Foreskin keratinocyte (primary cell): ENCODE measurements at places on chromosomes 4 and X. TPM values are rescaled to one million over a fixed set of nuclear protein-coding genes. Genes with fewer than 3 reads are reported as not detected.

ARHGEF38 gene
- polyA plus RNA-seq: not detected in 2 replicates

SPRY1 gene
- 0.34 and 1.2 TPM in 2 replicates for polyA plus RNA-seq

RBM46 gene
- not detected in 2 replicates for polyA plus RNA-seq

G3BP2 gene
- 29.9 and 36.2 TPM in 2 replicates for polyA plus RNA-seq

TENM3 gene
- 2.4 and 2.7 TPM in 2 replicates for polyA plus RNA-seq

- DNase-seq: no peak
These were observed 139.5 kb downstream of the PDLIM5 start for GRCh38 chr4:94591289-94591688.

- no peak for DNase-seq
These were observed 72.2 kb upstream of the MXD4 start for GRCh38 chr4:2333916-2334644.

DNA sequence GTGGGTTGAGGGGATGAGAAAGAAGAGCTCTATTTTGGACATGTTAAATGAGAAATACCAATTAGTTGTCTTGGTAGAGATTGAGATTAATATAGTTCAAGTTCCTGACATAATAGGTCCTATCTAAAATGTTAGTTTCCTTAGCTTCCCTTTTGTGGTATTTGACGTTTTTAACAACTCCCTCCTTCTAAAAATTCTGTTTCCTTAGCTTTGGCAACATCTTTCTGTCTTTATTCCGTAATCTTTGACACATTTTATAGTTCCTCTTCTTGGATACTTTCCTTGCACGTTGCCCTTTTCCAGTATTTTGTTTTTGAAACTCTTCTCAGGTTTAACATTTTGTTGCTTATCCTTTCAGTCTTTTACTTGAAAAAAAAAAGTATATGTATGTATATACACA is 36.9 kb downstream of the LAMTOR3 start:
- DNase-seq: no peak

- no peak for DNase-seq
These were observed 9.5 kb downstream of the CLCN4 start for GRCh38 chrX:10166248-10166716.

GRCh38 chrX:56975611-56976010 is 19.7 kb downstream of the SPIN3 start:
- no peak for DNase-seq

GRCh38 chr4:25101836-25102235 is 58.4 kb downstream of the SEPSECS start:
- DNase-seq: no peak

GRCh38 chr4:100679926-100680325 is 162.1 kb upstream of the EMCN start:
- DNase-seq: no peak

DNA sequence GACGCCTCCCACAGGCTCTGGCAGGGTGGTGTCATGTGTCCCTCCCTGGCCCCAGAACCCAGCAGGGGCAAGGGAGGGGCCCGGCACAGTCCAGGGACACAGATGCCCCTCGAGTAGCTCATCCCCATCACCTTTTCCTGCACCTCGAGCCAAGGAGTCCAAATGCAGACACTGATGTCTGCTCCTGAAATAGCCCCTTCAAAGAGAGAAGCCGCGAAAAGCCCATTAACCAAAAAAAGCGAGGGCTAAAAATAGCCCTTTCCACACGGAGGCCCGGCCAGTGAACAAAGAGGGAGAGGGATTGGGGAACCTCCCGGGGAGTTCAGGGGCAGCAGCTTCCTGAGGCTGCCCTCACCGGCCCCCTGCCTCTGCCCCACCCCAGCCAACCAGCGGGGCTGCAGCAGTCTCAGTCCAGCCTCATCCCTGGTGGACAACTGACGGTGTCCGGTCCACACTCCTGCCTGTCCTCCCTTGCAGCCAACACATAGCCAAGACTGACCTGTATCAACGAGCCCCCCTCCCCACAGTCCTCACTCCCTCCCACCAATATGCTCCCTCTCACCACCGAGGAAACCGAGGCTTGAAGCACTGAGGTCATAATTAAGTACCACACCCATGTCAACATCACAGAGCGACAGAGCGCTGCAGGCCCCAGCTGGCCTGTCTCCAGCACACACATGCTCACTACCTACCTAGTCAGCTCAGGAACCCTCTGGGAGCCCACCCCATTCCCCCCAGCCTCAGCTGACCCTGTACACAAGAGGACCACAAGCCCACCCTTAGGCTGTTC is 23.9 kb downstream of the WDR1 start:
- DNase-seq: no peak

- DNase-seq: no peak
These were observed 64.6 kb downstream of the ENPEP start for GRCh38 chr4:110540581-110540980.

- DNase-seq: peak; percentile 33
These were observed 299.1 kb upstream of the ANKRD50 start for GRCh38 chr4:125011646-125012045.

DNA sequence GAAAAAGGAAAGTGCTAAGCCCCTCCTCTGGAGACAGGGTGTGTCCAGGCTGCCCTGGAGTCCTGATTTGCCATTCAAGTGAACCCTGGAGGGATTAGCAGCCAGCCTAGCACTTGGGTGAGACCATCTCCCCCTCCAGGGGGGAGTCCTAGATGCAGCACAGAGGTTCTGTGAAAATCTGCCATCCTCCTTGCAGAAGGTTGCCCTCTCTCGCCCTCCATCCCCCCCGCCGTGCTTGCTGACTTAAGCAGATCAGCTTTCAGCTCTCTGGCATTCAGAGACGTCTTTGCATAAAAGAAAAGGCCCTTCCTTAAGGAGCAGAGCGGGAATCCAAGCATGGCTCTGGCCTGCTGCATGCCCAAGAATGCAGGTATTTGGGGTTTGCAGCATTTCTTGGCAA is 102.1 kb upstream of the SCML1 start:
- no peak for DNase-seq

- DNase-seq: peak; percentile 92
These were observed 89.8 kb downstream of the EMCN start for GRCh38 chr4:100428051-100428450.

DNA sequence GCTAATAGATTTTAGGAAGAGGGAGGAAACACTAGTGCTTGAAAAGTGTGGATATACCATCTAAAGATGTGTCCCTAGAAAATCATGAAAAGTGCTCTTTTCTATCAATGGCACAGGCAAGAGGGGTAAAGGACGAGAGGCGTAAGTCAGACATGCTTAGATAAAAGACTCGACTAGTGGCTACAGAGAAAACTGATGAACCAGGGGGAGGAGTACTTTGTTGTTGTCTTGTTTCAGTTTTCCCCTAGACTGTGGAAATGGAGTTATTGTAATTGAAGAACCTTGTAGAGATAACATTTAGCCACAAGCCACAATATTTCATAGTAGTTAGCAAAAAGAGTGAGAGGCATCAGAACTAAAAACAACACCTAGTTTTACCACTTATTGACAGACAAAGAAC is 21.4 kb downstream of the GALNTL6 start:
- no peak for DNase-seq

DNA sequence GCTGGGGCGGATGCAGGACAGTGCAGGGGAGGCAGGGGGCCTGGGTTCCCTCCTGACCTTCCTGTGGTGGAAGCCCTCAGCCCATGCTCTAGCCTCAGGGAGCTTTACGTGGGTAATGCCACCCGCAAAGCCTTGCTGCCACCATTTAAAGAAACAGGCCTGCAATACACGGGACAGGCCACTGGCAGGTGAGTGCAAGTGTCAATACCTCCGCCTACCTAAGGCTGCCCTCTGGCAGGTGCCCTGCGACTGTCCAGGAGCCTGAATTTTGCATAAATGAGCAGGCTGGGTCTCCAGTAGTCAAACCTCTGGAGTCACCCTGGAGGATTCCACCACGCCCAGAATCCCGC is 5.9 kb downstream of the CRMP1 start:
- no peak for DNase-seq

DNA sequence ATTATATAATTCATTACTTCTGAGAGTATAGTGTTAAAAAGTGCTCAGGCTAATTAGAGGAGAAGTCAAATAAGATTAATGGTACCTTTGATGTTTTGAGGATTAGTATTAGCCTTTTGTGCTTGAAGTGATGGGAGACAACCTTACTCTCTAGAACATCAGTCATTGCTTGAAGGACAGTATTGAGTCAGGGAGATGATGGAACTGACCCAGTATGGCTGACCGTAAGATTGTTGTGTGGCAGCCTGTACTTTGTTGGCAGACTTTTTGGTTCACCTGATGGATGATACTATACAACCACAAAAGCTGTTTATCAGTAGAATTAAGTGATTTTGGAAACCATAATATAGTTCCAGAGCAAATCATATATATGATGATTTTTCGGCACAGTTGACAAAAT is 9.9 kb downstream of the OGT start:
- no peak for DNase-seq

DNA sequence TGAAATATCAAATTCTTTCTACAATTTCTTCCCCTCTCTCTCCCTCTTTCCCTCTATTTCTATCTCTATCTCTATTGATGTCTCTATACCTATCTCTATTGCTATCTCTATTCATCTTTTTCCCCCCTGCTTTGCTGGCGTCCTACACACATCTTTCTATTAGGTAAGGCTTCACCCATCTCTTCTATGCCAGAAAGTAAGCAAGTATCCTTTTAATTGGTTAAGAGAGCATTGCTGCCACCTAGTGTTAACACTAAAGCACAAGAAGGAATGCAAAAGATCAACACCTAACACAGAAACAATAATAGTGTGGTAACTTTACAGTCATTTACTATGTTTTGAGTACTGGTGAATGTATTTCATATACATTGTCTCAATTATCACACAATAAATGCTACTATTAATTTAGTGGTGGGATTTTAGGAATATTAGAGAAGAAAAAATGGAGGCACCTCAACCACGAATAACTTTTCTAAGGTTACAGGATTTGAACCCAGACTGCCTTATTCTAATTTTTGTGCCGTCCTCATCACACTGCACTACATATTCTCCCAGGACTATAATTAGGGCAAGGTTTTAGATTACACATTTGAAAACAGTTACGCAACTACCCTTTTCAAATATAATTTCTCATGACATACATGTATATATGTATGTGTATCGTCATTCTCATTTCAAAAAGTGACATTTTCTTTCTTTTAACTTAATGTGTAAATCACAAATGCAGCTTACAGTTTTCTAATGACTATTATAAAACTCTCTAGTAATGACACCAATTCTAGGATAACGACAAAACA is 3.7 kb upstream of the C4orf36 start:
- peak; percentile 72 for DNase-seq

- DNase-seq: no peak
These were observed 49.5 kb upstream of the ATP6AP2 start for GRCh38 chrX:40531056-40531826.

DNA sequence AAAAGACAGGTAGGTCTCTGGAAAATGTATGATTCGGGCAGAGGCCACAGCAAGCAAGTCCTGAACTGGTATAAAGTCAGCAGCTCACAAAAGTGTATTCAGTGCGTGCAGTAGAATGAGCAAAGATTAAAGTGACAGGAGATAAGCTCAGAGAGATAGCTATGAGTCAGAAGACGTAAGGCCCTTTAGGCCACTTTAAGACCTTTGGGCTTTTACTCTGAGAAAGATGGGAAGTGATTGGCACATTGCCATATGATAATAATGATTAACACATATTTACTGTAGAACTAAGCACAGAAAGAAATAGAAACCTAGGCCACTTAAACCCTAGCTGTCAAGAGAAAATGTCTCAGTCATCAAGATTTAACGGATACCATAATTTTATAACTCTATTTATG is 51.7 kb downstream of the TBCK start:
- peak; percentile 66 for DNase-seq

- no peak for DNase-seq
These were observed 122.5 kb upstream of the LNX1 start for GRCh38 chr4:53713767-53714166.

DNA sequence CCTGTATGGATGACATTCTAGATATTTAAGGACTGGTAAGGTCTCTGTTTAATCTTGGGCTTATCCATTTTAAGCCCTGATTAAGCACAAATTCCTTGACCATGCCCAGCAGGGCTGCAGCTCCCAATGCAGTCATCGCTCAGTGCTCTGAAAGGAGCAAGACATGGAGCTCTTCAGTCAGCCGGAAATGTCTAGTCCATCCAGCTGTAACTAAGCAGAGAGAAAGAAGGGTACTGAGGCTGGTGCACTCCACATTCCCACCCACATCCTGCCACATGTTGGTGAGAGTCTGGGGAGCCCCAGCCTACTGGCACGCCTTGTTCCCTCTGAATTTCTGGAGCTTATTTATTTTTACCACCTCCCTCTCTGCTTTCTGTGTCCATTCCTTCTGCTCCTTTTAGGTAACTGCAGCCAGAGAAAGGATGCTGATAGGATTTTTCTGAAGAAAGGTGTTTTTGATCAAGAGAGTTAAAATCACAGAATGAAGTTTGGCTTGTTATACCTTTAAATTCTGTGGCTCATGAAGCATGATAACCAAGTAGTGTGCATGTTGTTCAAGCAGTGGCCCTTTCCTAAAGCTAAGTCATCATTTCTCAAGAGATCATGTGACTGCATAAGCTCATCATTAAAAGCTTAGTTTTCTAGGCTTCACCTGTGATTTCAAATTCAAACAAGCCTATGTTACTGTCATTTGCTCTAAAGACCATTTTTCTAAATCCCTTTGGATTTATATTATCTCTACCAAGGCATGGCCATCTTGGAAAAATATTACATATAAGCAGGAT is 74.0 kb downstream of the GALNT7 start:
- peak; percentile 37 for DNase-seq

DNA sequence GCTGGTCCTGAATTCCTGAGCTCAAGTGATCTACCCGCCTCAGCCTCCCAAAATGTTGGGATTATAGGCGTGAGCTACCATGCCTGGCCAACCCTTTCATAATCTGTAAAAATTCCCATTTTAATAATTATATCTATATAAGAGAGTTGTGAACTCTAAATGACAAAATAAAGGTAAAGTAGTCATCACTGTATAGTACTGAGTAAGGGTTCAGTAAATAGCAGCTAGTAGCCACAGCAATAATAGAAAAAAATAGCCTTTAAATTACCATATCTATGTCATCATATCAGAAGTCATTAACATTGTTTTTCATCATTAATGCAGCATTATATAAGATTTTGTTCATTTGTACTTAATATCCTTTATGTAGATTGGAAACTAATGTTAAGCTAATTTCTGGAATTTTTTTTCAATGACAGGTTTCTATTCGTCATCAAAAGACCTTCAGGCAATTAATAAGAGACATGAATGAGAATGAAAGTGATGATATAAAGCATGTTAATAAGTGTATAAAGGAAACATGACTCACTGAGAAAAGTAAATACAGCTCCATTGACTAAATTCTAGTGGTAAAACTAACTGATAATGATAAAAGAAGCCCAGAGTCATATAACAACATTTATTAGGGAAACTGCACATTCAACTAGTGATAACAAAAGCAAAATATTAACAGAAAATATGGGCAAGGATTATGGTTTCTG is 85.9 kb upstream of the UGT8 start:
- DNase-seq: peak; percentile 50

GRCh38 chr4:47145630-47146029 is 114.3 kb downstream of the GABRB1 start:
- DNase-seq: peak; percentile 42

- no peak for DNase-seq
These were observed 129.1 kb upstream of the STIM2 start for GRCh38 chr4:26731351-26732035.
